ENCODE measurements at places on chromosomes 1 and 21.

GRCh38 chr1:44566281-44567046, 107.8 kb downstream of the TMEM53 start:
- no peak for DNase-seq

GRCh38 chr1:72010094-72010431, 272.3 kb downstream of the NEGR1 start:
- no peak for DNase-seq

DNA sequence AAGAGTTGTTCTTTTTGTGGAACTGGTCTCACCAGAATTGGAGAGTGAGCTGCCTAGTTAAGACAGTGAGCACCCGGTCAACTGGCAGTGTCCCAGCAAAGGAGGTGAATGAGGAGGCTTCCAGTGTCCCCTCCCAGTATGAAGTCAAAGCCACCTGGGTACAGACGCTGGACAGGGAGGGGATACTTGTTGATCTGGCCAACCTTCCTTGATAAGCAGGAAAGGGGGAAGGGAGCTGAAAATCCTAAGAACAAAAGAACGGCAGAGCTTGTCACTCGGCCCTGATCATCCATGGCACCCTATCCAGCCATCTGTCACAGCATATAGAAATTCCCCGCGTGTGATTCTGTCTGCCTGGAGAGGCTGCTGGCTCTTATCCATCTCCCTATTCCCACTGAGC, 91.5 kb downstream of the SSBP3 start:
- peak; percentile 81 for DNase-seq

DNA sequence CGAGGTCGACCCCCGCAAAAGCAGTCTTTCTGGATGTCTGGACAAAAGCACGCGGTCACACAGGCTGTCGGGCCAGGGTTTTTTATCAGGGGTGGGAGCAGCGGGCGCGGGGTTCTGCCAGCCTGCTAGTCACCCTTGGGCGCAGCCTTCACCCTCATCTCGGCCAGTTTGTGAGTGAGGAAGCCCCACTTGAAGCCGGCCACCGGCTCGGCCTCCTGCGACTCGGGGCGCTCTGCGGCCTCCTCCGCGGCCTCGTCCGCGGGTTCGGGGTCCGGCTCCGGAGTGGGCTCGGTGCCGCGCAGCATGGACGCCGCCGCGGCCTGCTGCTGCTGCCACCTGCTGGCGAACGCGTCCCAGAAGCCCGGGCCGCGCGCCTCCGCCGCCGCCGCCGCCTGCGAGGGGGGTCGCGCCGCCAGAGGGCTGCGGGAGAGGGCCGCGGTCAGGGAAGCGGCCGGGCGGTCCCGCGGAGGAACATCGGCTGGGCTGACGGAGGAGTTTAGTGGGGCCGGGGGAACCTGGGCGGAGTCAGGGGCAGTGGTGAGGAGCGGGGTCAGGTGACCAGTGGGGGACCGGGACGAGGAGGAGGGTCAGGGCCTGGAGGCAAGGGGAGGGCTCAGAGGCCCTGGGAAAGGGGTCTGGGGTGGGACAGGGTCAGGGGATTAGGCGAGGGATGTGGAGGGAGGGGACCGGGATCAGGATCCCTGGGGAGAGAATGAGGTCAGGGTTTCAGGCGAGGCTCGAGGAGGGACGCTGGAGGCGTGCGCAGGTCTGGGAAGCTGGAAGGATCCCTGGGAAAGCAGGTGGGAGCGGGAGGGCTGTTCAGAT, 4.5 kb downstream of the C1orf232 start:
- no peak for DNase-seq

GRCh38 chr1:181926697-181927096, 134.8 kb downstream of the ZNF648 start:
- DNase-seq, result no peak

GRCh38 chr1:26181586-26182382, 4.5 kb downstream of the CNKSR1 start:
- DNase-seq, result no peak

GRCh38 chr1:221644145-221644448, 97.8 kb downstream of the DUSP10 start:
- no peak for DNase-seq

DNA sequence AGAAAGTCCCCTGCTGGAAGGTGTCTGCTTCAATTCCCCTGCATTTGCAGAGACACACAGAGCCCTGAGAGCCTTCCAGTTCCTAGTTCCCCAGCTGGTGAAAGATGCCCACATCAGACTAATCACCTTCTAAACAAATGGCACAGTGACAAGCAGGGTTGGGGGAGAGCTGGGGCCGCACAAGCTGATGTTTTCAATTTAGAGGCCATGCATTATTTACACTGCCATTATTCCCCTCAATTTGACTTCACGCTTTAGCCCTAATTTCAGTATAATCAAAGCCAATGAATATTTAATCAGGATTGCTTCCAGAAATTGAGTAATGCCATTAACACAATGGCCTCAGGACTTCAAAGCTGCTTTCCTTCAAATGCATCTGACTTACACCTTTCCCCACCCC, 81.5 kb downstream of the BEND5 start:
- DNase-seq, result no peak
